ENCODE measurements at places on chromosomes 1 and 21.

- DNase-seq = peak; percentile 55
These were observed 738 bp upstream of the CDC42BPA start for GRCh38 chr1:227318853-227319607.

DNA sequence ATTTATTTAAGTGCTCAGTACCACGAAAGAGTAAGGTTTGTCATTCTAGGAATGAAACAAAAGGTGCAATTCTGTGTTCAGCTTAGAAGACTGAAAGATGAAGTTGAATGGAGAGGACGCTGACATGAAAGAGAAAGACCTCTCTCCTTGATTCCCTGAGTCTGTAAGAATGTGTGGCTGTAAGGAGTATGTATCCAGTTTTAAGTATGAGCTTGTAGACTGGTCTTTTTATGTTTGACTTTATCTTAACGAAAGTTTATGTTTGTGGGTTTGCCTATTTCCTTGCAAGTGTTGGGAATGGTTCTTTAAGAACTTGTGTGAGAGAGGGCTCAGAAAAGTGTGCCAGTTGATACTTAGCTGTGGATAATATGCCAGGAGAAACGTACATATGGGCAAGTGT, 1.4 kb downstream of the CHD1L start:
- DNase-seq = no peak

DNA sequence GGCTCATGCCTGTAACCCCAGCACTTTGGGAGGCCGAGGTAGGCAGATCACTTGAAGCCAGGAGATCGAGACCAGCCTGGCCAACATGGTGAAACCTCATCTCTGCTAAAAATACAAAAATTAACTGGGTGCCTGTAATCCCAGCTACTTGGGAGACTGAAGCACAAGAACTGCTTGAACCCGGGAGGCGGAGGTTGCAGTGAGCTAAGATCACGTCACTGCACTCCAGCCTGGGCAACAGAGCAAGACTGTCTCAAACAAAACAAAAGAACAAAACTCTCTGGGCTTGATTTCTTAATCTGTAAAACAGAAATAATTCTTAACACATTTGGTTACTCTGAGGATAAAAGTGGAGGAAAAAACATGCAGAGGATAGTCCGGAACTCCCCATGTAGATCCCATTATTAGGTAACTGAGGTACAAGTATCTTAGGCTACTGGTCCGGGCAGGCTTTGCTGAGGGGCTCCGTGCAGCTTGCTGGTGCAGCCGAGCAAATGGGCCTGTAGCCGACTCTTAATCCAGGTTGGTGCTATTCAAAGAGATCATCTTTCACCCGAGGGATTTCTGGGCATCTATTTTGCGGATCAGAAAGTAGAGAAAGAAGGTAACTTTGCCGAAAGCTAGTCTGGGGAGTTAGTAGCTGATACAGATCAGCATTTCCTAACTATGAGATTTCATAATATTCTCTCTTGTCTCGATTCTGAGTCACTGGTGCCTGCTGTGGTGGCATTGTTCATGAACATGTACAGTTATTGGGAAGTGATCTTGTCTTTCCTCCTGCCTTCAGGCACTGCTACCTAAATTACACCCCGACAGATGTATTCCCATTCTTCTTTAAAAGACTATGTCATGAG, 56.8 kb downstream of the NFIA start:
- no peak for DNase-seq

- DNase-seq = no peak
These were observed 287.1 kb upstream of the ADGRL4 start for GRCh38 chr1:79293611-79294010.

GRCh38 chr1:230749150-230749549, 2.0 kb downstream of the CAPN9 start:
- DNase-seq = no peak

DNA sequence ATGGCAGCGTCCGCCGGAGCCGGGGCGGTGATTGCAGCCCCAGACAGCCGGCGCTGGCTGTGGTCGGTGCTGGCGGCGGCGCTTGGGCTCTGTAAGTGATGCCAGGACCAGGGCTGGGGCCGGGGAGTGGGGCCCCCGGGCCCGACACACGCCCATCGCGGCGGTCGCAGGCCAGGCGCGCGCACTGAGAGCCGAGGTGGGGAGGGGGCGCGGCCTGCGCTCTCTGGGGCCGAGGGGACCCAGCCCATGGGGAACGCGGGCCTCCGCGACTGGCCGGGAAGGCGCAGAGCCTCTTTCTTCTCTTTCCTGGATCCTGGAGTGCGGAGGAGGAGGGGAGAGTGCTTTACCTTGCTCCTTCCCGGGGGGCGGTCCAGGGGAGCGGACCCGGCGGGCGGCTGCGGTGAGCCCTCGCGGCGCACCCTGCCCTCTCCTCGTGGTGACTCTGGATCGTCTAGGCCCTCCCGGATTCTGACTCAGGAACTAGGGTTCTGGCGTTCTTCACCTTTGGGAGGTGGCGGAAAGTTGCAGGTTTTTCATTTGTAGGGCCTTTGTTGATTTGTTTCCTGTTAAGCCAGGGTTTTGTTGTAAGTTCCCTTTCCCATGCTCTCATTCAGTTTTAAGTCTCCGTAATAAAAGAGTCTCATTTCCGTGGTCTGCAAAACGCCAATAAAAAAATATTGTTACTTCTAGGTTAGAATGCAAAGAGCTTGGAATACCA, 529 bp downstream of the MPZL1 start:
- no peak for DNase-seq

- DNase-seq = no peak
These were observed 482.4 kb upstream of the CAMK1G start for GRCh38 chr1:209101106-209101505.

DNA sequence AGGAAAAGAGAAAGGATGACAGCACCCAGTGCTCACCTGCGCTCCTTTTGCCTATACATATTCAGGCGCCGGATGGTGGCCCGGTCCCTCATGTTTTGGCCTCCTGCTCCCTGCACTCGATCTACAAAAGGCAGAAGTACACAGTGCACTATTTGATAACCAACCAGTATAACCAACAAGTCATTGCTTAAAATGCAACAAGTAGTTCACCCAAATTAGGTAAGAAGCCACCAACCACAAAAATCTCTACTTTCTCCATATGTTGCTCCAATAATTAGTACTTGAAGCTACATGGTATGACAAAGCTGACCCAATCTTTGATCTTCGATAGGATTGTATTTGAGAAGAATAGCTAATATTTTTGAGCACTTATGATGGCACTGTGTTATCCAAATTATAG, 2.0 kb downstream of the GNL2 start:
- DNase-seq = no peak

DNA sequence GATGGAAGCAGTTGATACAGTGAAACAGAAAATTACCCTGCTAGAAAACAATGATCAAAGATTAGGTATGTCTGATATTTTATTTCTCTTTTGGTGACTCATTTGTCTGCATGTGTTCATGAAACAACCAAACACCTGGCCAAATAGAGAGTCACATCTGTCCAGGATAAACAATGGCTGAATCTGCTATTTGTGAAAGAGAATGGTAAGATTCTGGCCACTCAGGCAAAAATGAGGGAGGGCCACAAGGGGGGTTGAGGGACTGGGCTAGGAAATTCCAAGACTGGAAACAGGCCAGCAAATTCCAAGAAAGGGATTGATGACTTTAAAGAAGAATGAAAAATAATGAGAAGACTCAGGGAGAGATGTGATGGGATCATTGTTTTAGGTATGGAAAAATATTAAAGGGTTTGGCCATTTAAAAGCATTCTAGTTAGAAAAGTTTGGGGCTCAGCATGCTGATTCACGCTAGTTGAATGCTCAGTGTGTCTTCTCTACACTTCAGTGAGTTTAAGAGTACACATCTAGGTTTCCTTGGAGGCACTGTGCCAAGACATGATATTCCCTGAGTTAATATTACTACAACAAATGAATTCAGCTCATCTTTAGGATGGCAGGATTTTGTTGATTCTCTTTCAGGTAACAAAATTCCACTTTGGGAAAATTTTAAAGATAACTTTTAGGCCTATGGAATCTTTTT, 44.9 kb downstream of the TRAF5 start:
- DNase-seq = no peak

- no peak for DNase-seq
These were observed 116.9 kb upstream of the CD34 start for GRCh38 chr1:208027861-208028260.

- DNase-seq = no peak
These were observed 4.2 kb upstream of the RXRG start for GRCh38 chr1:165449131-165449530.

DNA sequence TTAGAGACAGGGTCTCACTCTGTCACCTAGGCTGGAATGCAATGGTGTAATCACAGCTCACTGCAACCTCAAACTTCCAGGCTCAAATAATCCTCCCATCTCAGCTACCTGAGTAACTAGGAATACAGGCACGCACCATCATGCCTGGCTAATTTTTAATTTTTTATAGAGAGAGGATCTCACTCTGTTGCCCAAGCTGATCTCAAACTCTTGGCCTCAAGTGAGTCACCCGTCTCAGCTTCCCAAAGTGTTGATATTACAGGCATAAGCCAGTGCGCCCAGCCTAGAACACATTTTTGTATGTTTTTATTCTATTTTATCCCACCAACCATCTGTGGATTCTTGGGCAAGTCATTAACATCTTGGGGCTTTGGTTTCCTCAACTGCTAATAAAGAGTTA, 100.5 kb downstream of the AK5 start:
- no peak for DNase-seq

GRCh38 chr1:15559189-15559810, 25.6 kb downstream of the AGMAT start:
- DNase-seq = no peak

GRCh38 chr1:186765446-186765845, 63.3 kb upstream of the PLA2G4A start:
- DNase-seq = no peak

- DNase-seq = no peak
These were observed 109.4 kb downstream of the TLR5 start for GRCh38 chr1:223033658-223034057.
